Activated CD4-positive, alpha-beta T cell treated with anti-CD3 and anti-CD28 coated beads, Interleukin-2, amount 50 U/mL, for 4 hours (primary cell): ENCODE measurements at places on chromosomes 6 and 20.

- DNase-seq, result no peak
Measured at GRCh38 chr6:167745670-167746389, 80.9 kb upstream of the AFDN start.

DNA sequence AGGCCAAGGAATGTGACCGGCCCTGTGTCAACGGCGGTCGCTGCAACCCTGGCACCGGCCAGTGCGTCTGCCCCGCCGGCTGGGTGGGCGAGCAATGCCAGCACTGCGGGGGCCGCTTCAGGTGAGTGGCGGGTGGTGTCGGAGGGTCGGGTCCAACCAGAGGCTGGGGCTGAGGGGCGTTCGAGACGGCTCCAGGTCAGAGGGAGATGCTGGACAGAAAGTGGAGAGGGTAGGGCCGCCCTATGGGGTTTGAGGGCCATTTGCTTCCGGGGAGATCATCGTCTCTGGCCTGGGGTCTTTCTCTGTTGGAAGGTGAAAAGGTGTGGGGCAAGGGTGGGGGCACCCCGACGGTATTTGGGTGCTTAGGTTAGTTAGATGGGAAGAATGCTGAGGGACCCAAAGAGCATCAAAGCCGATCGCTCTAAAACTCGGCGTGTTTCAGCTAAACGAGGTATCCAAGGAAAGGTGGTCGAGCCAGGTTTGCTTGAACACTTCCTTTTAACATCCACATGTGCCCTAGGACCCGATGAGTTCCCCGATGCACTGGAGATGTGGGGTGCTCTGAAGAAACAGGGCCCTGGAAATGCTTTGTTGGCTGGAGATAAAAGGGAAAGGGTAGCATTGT is 691 bp downstream of the ATRN start:
- DNase-seq, result no peak

GRCh38 chr20:3203315-3204123 is 963 bp downstream of the DDRGK1 start:
- peak; percentile 12 for DNase-seq

- DNase-seq, result no peak
Measured at GRCh38 chr6:44641344-44642031, 254.0 kb downstream of the CDC5L start.

DNA sequence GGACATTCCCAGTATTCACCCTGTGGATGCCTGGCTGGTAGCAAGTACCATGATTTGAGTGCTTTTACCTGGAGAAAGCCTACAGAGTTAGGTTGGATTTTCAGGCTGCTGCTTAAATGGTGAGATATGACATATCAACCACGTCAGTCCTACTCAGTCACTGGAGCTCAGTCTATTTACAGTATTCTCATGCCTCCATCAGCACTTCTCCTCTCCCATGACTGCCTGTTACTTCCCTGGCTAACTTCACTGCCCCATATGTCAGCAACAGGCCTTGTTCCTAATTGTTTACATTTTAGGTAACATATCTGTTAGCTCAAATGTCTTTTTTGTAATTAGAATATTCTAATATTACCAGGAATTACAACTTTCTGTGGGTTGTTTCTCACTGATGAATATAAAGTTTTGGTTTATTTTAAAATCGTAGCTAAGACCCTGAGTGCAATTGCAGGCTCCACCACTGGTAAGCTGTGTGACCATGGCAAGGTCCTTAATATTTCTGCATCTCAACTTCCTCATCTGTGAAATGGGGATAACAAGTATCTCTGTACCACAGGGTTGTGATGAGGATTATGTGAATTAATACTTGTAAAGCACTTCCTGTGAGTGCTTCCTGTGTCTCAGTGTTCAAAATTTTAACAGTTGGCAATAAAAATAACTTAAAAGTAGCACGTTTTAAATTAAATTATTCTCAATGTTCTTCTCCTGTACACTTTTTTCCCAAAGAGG is 54.3 kb downstream of the RNF144B start:
- no peak for DNase-seq

GRCh38 chr20:39850821-39851330 is 838.2 kb downstream of the MAFB start:
- no peak for DNase-seq

DNA sequence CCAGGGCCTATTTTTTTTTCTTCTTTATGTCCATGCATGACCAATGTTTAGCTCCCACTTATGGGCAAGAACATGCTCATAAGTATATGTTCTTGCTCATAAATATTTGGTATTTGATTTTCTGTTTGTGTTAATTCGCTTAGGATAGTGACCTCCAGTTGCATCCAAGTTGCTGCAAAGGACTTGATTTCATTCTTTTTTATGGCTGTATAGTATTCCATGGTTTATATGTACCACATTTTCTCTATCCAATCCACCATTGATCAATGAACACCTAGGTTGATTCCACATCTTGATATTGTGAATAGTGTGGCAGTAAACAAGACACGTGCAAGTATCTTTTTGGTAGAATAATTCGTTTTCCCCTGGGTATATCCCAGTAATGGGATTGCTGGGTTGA is 78.1 kb downstream of the RTN4IP1 start:
- DNase-seq, result no peak

DNA sequence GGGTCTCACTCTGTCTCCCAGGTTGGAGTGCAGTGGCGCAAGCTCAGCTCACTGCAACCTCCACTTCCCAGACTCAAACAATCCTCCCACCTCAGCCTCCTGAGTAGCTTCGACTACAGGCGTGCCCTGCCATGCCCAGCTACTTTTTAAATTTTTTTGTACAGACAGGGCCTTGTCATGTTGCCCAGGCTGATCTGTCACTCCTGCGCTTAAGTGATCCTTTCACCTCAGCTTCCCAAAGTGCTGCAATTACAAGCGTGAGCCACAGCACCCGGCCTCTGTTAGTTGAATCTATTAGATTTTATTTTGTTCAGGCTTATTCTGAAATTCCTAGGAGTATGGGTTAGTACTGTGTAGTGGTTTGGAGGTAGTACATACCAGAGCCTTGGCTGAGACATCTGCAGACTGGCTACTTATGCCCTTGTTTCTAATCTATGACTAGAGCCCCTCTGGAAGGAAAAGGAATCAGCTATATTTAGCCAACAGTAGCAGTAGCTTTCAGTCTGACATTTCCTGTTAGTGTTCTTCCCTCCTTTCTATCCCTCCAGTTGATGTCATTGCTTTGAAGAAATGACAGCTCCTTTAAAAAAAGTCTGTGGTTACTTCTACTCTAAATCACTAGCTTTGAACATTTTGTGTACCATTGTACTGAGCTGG is 74.4 kb downstream of the ITCH start:
- DNase-seq, result no peak

GRCh38 chr6:21556968-21557721 is 36.4 kb upstream of the SOX4 start:
- no peak for DNase-seq

- DNase-seq, result no peak
Measured at GRCh38 chr6:35170166-35170565, 29.0 kb upstream of the TCP11 start.
